CD8-positive, alpha-beta memory T cell (primary cell): ENCODE measurements at places on chromosomes 6 and 20. TPM values are rescaled to one million over a fixed set of nuclear protein-coding genes. Genes with fewer than 3 reads are reported as not detected.

DNA sequence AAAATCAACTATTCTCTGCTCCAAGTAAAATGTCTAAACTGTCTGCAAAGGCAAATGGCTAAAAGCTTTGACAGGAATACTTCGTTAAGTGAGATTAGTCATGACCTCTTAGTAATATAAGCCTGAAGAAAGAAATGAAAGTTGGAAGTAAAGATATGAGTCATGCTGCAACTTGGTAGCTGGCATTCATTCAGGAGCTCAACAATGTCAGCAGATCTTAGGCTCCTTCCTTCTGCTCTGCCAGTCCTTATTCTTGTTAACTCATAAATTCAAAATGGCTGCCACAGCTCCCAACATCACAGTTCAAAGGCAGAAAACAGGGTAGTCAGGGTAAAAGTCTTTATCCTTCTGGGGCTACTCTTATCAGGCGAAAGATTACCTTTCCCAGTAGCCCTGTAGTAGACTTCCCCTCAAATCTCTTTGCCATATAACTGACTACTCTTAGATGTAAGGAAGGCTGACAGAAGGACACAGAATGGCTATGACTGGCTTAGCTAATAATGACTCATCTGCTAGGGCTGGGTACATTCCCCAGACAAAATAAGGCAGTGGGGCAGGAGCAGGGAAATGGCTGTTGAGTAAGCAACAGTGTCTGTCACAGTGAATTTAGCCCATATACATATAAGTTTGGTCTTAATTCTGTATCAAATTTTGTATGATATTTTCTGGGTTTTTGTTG lies 24.4 kb upstream of the C6orf62 start:
- H3K27me3 ChIP-seq, result no peaks in the 10 kb centered on the region
- H3K4me3 ChIP-seq, result no peak overlapping the region
- no peaks in the 10 kb centered on the region for H3K4me1 ChIP-seq
- DNase-seq, result no peak

- H3K36me3 ChIP-seq, result peaks cover 3% of the 10 kb centered on the region
- H3K4me1 ChIP-seq, result no peaks in the 10 kb centered on the region
Observed at GRCh38 chr6:5771759-5772390, 234.8 kb downstream of the NRN1 start.

- no peaks in the 10 kb centered on the region for H3K27me3 ChIP-seq
- no peaks in the 10 kb centered on the region for H3K4me1 ChIP-seq
- no peak overlapping the region for H3K27ac ChIP-seq
Observed at GRCh38 chr6:4567141-4567540, 209.1 kb upstream of the CDYL start.

DNA sequence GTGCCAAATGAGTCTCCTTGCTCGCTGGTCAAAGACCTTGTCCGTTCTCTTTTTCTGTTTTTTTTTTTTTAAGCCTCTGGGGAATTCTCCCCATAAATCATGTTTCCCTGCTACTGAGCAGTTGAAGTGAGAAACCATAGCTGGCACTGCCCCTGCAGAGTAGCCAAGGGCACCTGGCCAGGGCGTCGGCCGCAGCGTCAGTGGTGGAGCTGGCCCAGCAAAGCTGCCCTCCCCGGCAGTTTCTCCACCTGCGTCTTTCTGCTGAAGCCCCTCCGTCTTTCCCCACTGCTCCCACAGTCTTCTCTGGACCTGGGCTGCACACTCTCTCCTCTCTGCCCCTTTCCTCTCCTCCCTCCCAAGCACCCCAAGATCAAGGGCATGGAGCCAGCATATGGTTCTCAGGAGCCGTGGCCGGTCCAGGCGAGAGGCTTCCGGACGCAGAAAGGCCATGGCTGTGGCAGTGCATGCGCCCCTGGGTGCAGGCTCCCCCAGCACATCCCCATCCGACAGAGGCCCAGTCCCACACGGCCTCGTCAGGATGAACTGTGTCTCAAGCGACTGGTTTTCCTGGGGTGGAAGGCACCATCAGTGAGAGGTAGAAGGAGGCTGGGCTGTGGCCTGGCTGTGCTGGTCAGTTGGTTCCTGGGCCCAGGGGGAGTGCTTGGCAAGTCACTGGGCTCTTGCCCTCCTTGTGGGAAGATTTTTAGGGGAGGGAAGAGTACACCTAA lies 218.1 kb downstream of the ERMARD start:
- H3K27me3 ChIP-seq, result no peaks in the 10 kb centered on the region
- DNase-seq, result no peak
- no peak overlapping the region for H3K4me3 ChIP-seq

DNA sequence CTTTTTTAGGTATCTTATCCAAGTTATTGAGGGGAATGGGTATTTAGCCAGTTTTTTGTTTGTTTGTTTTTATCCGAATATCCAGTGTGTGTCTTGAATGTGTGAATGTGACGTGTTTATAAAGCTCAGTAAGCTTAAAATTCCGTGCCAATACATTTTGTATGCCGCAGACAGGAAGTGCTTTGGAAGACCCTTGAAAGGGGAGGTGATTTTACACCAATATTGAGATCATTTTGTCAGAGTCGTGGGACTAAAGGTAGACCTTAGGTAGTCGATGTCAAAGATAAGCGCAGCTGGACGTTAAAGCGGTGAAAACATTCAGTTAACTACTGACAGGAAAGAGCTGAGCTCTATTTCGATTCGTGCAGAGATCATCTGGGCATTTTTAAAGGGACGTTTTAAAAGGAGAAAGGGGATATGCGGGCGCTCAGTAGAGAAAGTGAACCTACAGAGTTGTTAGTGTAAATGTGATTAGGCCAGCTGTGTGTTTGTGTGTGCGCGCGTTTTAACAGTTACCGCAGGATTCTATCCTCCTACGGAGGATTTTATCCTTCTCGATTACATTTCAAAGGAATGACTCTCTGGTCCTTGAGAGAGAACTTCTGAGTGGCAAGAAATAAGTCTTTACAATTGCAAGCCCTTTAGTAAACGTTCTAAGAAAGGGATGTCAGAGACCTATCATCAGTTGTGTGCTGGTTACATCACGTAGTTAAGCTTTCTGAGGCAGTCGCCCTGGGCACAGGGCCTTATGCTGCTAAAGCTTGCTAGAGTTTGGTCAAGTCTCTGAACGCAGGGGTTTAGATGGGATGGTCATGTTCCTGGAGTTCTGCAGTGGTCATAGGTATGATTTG lies 625 bp upstream of the ECHDC1 start:
- H3K36me3 ChIP-seq, result no peaks in the 10 kb centered on the region
- peaks cover 37% of the 10 kb centered on the region for H3K4me1 ChIP-seq
- peak overlapping the region; percentile 76 for H3K27ac ChIP-seq
- no peak for DNase-seq
- no peaks in the 10 kb centered on the region for H3K27me3 ChIP-seq

DNA sequence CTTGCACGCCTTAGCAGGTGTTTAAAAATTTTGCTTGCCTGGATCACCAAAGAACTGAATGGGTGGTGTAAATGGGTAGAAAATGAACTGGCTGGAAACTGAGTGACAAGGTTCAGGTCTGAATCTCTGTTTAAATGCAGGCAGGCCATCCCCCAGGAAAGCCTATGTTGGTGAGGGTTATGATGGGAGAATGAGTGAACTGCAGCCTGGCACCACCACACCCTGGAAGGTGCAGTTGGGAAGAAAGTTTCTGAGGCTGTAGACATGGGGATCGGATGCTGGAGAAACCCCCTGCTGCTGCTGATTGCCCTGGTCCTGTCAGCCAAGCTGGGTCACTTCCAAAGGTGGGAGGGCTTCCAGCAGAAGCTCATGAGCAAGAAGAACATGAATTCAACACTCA lies 519 bp downstream of the CSTL1 start:
- H3K36me3 ChIP-seq, result no peaks in the 10 kb centered on the region
- DNase-seq, result no peak
- H3K27ac ChIP-seq, result no peak overlapping the region
- no peak overlapping the region for H3K4me3 ChIP-seq
- no peaks in the 10 kb centered on the region for H3K27me3 ChIP-seq

DNA sequence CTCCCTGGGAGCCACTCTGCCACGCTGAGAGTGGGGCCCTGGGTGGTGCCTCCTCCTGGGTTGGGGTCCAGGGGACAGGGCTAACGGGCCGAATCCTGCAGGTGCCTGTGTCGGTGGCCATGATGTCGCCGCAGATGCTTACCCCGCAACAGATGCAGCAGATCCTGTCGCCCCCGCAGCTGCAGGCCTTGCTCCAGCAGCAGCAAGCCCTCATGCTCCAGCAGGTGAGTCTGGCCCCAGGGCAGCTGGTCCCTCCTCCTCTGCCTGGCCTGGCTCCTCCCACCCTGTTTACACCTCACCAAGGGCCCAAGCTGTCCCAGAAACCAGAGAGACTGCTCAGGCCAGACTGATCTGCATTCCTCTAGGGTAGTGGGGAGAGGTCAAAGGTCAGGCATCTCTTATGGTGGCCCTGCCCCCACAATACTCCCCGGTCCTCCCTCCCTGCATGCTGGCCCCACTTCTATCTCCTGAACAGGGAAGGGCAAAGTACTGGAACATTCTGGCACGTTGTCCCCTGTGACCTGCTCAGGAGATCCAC lies 38.6 kb downstream of the FOXP4 start:
- H3K4me1 ChIP-seq, result no peaks in the 10 kb centered on the region
- H3K4me3 ChIP-seq, result no peak overlapping the region
- DNase-seq, result no peak
- H3K27ac ChIP-seq, result no peak overlapping the region
- H3K36me3 ChIP-seq, result no peaks in the 10 kb centered on the region

DNA sequence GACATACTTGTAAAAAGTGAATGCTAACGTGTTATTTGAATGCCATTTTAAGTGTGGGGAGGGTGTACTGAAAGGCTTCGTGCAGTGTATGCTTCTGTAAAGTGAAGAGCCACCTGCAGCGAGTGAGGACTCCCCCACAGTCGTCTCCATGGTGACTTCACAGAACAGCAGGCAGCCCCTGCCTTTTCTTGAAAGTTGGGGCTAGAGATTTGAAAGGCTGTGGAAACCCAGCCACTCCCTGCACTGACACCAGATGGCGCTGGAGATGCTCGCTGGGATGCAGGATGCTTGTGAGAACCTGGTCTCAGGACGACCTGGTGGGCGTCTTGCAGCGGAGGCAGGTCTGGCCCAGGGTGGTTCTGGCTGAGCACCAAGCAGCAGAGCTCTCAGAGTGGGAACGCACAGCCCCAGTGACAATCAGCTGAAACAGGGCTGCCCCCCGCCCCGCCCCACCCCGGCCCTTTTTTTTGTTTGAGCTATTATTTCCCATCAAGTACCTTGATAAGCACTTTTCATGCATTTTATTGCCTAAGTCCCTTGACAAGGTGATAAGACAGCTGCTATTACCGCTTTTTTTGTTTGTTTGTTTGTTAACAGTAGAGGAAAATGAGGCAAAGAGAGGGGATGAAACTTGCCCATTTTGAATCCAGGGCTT lies 150.3 kb downstream of the SYCP2 start:
- H3K4me1 ChIP-seq, result no peaks in the 10 kb centered on the region
- H3K4me3 ChIP-seq, result no peak overlapping the region
- no peak for DNase-seq
- H3K36me3 ChIP-seq, result no peaks in the 10 kb centered on the region
- no peaks in the 10 kb centered on the region for H3K27me3 ChIP-seq
- no peak overlapping the region for H3K27ac ChIP-seq

DNA sequence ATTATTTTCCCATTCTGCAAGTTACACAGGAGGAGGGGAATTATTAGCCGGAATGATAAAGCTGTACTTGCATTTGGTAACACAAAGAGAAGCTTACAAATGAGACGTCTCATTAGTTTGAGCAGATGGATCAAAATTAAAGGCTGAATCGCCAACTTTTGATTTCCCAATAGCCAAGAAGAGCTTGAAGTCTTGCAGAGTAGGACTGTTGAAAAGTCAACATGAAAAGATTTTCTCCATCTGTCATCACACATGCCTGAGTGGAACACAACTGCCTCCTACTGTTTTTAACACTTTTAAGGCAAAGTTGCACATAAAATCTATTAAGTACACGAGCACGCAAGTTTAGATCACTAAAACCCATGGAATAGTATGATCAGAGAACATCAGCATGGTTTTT lies 176.2 kb downstream of the ASCC3 start:
- H3K27me3 ChIP-seq, result no peaks in the 10 kb centered on the region
- H3K4me3 ChIP-seq, result no peak overlapping the region
- no peaks in the 10 kb centered on the region for H3K4me1 ChIP-seq
- no peaks in the 10 kb centered on the region for H3K36me3 ChIP-seq

- no peaks in the 10 kb centered on the region for H3K4me1 ChIP-seq
- DNase-seq, result no peak
- H3K27ac ChIP-seq, result no peak overlapping the region
- no peak overlapping the region for H3K4me3 ChIP-seq
Observed at GRCh38 chr6:50025258-50025657, 3.5 kb upstream of the DEFB110 start.

DNA sequence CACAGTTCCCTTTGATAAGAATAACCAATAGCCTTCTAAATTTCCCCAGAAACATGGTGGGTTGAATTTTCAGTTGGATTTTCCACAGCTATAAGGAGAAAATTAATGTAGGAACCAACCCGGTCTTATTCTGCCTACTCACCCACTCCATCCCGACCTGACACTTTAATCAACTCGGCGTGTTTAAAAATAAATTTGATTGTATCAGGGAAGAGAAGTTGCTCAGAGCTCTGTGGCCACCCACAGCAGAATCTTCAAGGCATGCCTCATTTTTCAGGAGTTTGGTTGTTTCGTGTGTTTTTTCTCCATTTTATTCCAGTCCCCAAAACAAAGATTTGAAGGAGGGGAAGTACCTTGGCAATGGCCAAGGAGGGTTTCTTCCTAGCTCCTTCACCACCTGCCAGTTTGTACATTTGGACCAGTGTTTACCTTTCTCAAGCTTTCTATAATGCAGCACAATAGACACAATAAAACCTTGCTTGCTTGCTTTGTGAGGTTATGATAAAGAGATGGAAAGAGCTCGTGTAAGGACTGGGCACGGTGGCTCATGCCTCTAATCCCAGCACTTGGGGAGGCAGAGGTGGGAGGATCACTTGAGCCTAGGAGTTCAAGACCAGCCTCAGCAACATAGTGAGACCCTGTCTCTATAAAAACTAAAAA lies 297.2 kb upstream of the JARID2 start:
- H3K27ac ChIP-seq, result no peak overlapping the region
- no peaks in the 10 kb centered on the region for H3K4me1 ChIP-seq
- no peak overlapping the region for H3K4me3 ChIP-seq
- H3K36me3 ChIP-seq, result no peaks in the 10 kb centered on the region
- H3K27me3 ChIP-seq, result no peaks in the 10 kb centered on the region
- no peak for DNase-seq

DNA sequence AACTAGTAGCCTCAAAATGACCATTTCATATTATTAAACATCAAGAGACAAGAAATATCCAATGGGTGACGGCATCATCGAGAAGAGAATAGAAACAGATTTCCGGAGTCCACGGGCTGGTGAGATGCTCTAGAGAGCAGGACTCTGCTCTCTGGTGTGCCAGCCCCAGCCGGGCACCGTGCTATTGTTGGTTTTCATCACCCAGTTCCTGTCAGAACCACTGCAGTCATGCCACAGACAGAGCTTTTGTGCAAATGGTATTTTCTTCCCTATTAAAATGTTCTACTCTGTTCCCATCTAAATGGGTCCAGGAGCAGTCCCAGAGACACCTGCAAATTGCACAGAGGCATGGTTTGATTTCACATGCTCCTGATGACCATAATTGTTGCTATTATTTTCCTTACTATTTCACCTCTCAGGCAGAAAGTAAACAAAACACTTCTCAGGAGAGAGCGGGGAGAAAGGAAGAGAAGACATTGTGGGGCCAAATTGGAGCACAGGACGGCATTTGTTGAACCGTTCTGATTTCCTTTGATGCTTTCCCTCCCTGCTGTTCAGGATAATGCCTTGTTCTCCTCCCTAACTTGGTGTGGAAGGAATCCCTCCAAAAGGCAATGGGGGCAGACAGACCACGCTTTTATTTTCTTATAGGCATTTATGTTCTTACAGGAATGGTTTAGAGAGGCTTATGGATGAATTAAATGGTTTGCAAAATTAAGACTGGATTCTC lies 11.4 kb upstream of the RAMACL start:
- H3K27ac ChIP-seq, result no peak overlapping the region
- no peak for DNase-seq
- no peak overlapping the region for H3K4me3 ChIP-seq
- no peaks in the 10 kb centered on the region for H3K36me3 ChIP-seq
- no peaks in the 10 kb centered on the region for H3K27me3 ChIP-seq

Gene OR2H1
- not detected for total RNA-seq

Gene METTL24
- total RNA-seq, result not detected

Gene MAP3K5
- 12.9 TPM for total RNA-seq

Gene SEMG1
- not detected for total RNA-seq
